ENCODE measurements at places on chromosomes 6 and 20. TPM values are rescaled to one million over a fixed set of nuclear protein-coding genes. Genes with fewer than 3 reads are reported as not detected.
A peak's percentile ranks its signal among the peaks of the same experiment; 100 is the strongest.

GRCh38 chr6:3410385-3411360 lies 46.2 kb downstream of the SLC22A23 start:
- DNase-seq = peak; percentile 56

GRCh38 chr20:46222521-46223007 lies 85.7 kb downstream of the CDH22 start:
- DNase-seq = no peak

DNA sequence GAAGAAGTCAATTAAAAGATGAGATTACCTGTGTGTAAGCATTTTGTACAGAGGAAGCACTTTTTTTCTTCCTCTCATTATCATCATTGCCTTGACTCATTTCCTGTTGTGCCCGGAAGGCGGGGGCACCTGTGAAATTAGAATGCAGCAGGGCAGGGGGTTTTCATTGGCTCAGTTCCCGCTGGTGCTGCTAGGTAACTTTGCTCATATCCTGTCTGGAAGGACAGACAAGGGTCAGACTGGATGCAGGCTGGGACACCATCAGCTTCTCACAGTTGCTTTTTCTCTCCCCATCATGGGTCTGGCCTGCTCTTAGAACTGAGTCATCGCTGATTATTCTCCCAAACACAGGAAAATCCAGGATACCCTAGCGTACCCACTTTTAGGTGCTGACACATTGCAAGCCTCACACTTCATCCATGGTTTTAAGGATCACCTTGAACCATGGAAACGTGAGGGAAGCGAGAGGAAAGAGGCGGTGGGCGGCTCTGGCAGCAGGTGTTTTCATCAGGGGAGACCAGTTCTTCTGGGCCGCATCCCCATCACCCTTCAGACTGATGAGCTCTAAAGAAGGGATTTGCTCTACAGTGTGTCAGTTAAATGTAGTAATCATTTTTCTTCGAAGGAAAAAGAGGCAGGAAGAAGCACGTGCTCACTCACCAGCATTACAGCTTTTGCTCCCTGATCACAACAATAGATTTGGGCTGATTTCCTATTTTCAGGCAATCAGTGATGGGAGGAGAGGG lies 195.7 kb upstream of the SASH1 start:
- no peak for DNase-seq

DNA sequence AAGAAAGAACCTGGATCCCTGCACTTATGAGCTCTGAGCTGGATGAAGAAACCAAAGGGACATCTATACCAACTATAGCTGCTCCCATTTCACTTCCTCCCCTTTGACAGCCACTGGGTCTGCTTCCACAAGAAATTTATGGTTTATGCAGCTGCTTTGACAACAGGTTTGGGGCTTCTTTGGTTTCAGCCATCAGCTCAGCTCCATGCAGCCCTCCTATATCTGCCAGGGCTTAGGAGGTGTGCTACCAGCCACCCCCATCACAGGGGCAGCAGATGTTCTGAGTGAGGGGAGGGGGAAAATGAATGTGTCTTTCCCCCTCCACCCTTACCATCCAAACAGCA lies 29.2 kb upstream of the PKHD1 start:
- DNase-seq = no peak

DNA sequence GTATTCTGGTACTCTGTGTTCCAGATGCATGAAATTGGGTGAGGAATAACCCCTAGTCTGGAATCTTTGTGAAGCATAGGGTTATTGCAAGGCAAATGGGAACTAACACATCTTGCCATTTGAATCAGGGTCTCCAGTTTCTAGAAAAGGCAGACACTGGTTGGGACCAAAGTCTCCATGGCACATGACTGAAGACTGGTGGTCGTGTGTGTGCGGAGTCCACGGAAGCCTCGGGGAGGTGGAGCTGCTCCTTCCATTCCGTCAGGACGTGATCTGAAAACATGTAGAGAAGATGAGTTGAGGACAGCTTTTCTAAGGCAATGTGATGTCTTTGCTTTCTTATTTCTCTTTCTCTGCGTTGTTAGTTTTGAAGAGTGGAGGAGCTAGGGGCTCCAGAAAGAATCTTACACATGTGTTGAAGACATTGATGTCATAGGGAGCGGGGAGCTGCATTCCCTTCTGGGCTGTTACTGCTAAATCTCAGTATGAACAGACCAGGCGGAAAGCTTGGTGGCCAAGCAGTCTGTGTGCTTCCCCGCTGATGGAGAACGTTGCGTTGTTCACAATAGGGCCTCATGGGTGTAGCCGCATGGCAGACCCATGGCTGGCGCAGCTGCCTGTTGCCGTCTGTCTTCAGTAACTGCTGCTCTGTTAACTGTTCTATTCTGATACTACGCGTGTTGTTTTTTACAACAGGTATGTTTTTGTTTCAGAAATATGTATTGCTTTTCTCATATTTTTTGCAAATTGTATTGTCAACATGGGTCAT lies 4.8 kb upstream of the SLC17A9 start:
- no peak for DNase-seq

RBPJL gene
- total RNA-seq = not detected

LINC00237 gene
- total RNA-seq = not detected

GRCh38 chr6:106117579-106117978 lies 31.4 kb downstream of the PRDM1 start:
- no peak for DNase-seq

DNA sequence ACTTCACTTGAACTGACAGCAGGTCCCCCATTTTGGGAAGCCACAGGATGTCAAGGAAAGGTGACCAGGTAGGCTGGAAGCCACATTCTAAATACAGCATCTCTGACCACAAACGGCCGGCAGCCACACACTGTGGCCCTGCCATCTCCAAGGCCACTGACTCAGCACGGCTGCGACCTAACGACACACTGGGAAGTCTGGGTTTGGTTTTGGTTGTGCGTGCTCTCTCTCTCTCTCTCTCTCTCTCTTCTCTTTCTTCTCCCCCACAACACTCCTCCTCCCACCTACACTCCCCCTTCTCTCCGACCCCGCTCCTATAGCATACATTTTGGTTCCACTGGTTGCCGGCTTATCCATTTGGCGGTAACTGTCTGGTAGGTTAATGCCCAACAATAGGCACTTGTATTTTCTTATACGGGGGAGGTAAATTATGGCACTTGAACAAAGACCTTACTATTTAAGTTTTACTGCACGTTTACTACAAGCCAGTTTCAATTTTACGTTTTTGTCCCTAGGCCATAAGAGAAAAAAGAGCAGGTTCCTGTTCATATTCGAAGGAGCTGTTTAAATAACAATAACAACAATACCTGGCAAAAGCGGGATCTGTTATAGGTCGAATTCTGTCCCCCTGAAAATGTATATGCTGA lies 103.6 kb downstream of the GMDS start:
- DNase-seq = no peak

DNA sequence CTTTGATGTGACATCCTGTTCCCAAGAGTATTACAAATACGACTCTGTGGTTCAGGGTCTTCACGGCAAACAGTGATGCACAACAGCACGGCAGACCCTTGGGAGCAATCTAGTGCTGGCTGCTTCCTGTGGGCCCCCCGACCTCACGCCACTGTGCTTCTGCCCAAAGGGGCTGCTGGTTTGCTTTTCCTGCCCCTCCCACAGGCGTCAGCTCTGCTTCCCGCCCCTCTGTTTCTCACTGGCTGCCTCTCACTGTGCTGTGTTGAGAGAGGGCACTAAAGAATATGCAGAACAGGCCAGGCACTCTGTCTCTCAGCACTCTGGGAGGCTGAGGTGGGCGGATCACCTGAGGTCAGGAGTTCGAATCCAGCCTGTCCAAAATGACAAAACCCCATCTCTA lies 554.5 kb upstream of the AGPAT4 start:
- DNase-seq = no peak

DNA sequence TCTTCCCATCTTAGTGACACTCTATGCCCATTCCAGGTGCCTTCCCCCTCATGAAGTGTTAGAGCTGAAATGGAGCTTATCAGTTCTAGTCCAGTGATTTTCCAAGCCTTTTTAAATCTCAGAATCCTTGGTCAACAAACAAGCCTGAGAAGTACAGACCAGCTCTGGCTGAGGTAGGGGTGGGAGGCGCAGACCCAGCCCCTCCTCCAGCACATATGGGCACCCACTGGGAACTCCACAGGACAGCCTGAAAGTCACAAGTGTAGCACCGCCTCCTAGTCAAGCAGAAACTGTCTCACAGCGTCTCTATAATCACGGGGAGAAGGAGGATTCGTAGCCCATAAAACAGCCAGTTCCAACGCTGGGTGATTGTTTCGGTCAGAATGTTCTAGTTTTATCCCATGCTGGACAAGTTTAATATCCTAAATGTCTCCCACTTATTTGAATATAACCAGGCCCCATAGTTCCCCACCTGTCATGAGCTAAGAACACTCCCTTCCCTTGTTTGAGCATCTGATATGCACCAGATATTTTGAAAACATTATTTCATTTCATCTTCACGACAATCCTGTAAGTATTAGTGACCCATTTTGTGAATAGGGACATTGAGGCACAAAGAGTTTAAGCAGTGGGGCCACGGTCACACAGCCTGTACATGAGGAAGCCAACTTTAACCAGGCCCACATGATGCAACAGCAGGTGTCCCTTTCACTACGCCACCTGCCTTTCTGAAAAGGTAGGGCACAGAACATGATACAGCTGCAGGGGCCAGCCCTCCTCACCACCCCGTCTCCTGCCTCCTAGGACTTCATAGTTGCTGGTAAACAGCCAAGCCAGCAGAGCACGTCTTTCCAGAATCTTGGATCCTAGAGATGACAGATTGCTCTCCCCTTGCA lies 40.1 kb downstream of the TRAF3IP2 start:
- no peak for DNase-seq

- no peak for DNase-seq
Measured at GRCh38 chr6:15948930-15949900, 179.7 kb upstream of the MYLIP start.

DNA sequence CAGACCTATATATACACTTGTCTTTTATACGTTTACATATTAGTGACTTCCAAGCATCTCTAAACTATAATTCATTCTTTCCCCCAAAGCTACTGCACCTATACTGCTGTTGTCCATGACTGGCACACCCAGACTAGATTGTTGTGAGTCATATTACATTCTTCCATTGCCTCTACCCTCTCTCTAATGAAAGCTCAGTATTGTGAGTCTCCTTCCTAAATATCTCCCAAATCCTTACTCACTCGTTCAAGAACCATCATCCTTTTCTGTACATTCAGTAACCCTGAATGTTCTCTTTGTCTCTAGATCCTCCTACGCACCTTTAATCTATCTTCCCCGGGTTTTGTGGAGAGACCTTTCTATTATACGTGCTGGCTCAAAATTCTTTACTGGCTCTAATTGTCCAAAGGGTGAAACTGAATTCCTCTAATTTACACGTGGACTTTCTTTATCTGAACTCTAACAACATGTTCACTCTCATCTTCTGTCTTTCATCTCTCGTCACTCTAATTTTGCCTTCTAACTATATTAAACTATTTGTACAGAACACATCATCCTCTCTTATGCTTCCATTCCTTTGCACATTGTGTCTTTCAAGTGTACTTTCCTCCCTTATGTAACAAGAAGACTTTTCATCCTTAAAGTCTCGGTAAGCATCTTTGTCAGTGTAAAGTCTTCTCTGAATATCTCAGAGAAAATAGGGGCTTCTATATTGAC lies 109.3 kb downstream of the IBTK start:
- no peak for DNase-seq

DNA sequence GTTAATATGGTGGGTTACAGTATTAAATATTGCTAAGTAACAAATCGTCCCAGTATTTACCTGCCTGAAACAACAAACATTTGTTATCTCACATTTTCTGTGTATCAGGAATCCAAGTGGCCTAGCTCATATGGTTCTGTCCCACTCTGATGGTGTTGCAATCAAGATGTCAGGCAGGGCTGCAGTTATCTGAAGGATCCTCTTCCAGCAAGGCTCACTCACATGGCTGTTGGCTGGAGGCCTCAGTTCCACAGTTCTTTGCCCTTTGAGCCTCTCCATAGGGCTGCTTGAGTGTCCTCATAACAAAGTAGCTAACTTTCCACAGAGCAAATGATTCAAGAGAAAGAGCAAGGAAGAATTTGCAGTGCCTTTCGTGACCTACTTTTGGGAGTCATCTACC lies 17.7 kb downstream of the RAB22A start:
- no peak for DNase-seq

SLC4A11 gene
- total RNA-seq = 0.84 TPM

OR14J1 gene
- not detected for total RNA-seq

DNA sequence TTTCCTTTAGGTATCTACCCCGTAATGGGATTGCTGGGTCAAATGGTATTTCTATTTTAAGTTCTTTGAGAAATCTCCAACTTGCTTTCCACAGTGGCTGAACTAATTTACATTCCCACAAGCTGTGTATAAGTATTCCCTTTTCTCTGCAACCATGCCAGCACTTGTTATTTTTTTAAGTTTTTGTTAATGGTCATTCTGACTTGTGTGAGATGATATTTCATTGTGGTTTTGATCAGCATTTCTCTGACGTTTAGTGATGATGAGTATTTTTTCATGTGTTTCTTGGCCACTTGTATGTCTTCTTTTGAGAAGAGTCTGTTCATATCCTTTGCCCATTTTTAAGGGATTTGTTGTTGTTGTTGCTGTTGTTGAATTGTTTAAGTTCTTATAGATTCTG lies 871.1 kb downstream of the KIF16B start:
- DNase-seq = no peak

- DNase-seq = no peak
Measured at GRCh38 chr6:72689107-72689954, 67.5 kb downstream of the KCNQ5 start.

- no peak for DNase-seq
Measured at GRCh38 chr6:103783329-103783728, 1076.4 kb downstream of the HACE1 start.

ITPR3 gene
- total RNA-seq = 28.1 TPM

GRCh38 chr6:69884231-69884630 lies 17.9 kb downstream of the COL19A1 start:
- DNase-seq = no peak

GRCh38 chr6:163992056-163992455 lies 577.5 kb downstream of the QKI start:
- no peak for DNase-seq

TTK gene
- 2.9 TPM for total RNA-seq

All from omental fat pad (tissue), 4 donors.